ENCODE measurements at places on chromosomes 2 and 18.
A peak's percentile ranks its signal among the peaks of the same experiment; 100 is the strongest.

- no peak for DNase-seq
These were observed 36.5 kb upstream of the CCDC93 start for GRCh38 chr2:118050386-118050785.

DNA sequence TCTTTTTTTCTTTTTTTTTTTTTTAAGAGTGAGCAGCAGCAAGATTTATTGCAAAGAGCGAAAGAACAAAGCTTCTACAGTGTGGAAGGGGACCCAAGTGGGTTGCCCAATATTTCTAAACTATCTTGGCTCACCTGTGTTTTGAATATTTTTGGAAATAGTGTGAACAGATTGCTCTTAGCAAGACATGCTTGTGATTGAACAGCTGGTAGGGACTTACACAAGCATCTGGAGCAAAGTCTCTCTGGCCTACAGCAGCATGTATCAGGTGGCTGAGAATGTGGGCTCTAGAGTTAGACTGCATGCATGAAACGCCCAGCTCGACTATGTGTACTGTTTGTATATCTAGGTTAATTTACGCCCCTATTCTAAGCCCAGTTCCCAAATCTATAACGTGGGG is 40.3 kb upstream of the FBXO11 start:
- DNase-seq, result no peak

GRCh38 chr2:159584796-159585195 is 31.6 kb downstream of the BAZ2B start:
- DNase-seq, result no peak

- no peak for DNase-seq
These were observed 6.2 kb upstream of the MYL12B start for GRCh38 chr18:3255611-3256165.

DNA sequence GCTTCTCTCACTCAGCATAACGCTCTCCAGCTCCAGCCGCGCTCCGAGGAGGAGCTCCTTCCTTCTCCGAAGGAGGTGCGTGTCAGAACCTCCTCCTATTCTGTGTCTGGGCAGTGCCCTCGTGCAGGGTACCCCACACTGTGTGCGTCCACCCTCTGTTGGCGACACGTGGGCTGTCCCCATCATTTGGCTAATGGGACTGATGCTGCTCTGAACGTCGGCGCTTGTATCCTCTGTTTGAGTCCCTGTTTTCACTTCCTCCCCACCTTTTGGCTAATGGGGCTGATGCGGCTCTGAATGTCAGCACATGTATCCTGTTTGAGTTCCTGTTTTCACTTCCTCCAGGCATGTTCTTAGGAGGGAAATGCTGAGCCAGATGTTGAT is 22.2 kb downstream of the KCNG2 start:
- peak; percentile 80 for DNase-seq

GRCh38 chr2:196954001-196954400 is 27.5 kb upstream of the PGAP1 start:
- DNase-seq, result no peak

- no peak for DNase-seq
These were observed 1.1 kb upstream of the SCN9A start for GRCh38 chr2:166376873-166377272.

- no peak for DNase-seq
These were observed 55.2 kb downstream of the RASGRP3 start for GRCh38 chr2:33531549-33532059.

- no peak for DNase-seq
These were observed 42.5 kb downstream of the RASGRP3 start for GRCh38 chr2:33518929-33519328.

DNA sequence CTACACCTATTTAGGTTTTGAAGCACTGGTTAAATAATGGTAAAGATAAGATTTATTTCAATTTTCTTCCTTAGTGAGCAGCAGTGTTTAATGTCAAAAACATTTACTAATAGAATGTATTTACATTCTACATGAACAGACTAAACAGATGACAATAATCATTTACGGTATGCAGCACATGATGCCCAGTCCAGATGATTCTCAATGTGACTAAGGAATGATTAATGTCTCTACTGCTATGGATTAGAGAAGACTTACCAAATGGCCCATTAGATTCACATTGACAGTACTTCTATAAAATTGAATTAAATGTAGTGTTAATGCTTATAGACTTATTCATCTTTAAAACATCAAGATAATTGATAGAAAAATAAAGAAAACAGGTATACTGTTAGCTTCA is 22.1 kb upstream of the SLC5A7 start:
- no peak for DNase-seq

GRCh38 chr2:7683196-7683595 is 766.0 kb downstream of the RNF144A start:
- no peak for DNase-seq

DNA sequence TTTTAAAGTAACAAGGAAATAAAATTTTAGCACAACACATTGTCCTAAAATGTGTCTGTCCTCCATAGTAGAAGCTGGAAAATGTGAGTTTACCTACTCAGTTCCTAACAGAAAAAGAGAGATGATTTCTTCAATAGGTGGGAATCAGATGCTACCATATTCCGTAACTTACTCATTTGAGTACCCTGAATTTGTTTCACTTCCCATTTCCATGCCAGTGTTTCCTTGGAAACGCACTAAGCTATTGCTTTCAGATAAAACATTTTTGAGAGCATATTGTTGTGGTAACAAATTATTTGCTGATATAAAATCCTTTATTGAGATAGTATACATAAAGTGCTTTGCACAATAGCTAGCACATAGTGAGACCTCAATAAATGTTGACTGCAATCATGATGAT is 137.5 kb upstream of the BARD1 start:
- DNase-seq, result no peak

DNA sequence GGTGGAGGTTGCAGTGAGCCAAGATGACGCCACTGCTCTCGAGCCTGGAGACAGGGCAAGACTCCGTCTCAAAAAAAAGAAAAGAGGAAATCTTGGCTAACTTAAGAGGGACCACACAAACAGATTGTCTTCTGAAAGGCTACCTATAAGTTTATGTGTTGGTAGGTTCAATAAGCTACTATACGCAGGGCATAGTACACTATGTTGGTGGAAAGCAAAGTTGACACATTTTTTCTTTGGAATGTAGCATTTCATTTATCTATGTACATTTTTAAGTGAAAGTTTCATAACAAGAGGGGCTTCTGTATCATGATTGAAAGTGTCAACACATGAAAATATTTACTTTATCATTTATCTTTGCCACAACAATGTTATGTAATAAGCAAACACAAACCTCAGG is 752.6 kb upstream of the ACVR2A start:
- DNase-seq, result no peak

DNA sequence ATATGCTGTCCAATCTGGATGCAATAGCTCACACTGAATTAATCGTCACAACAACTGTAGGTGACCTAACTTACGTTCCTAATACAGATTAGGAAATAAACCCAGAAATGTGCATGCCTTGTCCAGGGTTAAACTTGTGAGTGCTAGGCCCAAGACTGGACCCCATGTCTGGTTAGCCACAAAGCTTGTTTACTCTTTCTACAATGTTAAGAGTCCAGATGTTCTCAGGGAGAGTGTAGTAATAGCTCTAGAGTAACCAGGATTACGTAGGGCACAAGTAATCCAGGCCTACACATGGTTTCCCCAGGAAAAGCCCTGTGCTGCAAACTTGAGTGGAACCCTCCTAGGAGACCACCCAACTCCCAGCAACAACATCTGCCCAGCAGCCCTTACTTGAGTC is 26.2 kb downstream of the TRIB2 start:
- DNase-seq, result no peak

DNA sequence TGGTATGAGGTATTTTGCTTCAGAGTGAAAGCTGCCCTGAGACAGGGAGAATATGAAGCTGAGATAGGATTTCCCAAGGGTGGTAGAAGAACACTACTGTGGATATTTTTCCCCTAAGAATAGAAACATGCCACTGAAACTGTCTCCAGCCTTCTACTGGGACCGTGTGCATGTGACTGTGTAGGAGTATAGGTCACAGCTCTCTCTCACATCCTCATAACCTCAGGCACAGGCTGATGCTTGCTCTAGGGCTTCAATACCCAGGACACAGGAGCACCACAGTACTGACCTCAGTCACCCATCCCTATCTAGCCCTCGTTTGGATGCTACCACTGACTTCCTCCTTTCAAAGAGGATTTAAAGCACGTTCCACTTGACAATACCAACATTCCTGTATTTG is 67.2 kb downstream of the REV1 start:
- DNase-seq, result no peak

- DNase-seq, result peak; percentile 44
These were observed 34.0 kb downstream of the LOXHD1 start for GRCh38 chr18:46622999-46623398.

GRCh38 chr2:146541896-146542295 is 1302.9 kb upstream of the ACVR2A start:
- DNase-seq, result no peak

DNA sequence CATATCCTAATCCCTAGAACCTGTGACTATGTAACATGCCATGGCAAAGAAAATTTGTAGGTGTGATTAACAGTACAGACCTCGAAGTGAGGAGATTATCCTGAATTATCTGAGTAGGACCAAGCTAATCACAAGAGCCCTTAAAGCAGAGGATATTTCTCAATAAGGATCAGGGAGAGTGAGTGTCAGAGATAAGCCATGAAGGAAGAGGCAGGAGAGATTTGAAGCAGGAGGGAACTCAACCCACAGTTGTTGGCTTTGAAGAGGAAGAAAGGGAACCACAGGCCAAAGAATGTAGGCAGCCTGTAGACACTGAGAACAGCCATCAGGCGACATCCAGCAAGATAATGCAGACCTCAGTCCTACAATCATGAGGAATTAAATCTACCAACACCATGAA is 229.3 kb downstream of the NBAS start:
- DNase-seq, result no peak

DNA sequence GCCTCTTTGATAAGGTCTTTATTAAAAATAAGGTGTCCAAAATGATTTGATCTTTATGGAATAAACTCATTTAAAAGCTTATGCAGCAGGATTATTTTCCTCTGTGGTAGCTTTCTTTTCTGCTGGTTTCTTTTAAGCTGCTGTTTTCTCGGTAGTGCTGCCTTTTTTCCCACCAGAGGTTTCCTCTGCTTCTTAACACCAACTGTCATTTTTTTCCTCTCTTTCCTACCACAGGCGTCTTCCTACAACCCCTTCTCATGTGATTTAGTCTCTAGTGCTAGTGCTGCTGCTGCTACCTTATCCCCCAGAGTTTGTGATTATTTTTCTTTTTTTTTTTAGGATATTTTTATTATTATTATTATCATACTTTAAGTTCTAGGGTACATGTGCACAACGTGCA is 102.1 kb upstream of the PGAP1 start:
- no peak for DNase-seq

DNA sequence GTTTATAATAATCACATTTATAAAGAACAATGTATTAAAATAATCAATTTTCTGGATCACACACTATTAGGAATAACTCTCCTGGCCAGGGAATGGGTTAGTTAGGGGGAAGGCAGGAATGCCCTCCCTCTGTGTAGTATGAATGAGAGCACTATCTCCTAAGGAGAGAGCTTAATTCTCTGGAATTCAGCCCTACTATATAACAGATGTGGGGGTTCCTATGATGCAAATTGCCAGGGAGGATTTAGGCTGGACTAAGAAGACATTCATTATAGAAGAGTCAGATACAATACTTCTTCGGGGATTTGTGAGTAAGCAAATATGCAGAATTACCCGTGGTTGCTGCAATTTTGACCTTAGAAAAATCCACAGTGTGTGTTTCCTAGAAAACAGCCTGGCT is 250.1 kb upstream of the VRK2 start:
- DNase-seq, result no peak

DNA sequence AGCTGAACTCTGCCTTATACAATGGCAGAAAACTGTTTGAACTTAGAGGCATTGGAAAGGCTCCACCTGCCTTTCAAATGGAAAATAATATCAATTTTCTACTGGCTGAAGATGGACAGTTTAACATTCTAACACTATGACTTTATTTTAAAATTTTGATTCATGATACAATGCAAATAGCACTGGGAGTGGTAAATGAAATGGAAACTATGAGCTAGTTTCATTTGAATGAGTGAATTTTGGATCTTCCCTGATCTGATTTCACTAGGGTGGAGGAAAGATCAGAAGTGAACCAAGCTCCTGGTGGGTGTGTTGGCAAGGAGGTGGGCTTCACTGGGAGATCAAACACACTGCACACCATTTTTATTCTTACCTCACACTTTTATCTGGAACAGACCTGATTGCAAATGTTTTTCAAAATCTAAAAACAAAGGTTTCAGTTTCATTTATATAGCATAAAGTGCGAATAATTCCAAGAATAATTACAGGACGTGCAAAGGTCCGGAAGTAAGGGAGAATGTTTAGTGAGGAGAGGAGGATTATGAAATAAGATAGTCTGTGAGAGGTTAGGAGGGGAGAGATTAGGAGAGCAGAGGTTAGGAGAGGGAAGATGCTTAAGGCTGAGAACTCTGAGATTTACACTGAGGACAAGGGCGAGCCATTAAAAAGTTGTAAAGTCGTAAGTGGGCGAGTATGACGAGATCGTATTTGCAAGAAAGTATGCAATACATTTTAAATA is 18.6 kb upstream of the MBP start:
- no peak for DNase-seq

DNA sequence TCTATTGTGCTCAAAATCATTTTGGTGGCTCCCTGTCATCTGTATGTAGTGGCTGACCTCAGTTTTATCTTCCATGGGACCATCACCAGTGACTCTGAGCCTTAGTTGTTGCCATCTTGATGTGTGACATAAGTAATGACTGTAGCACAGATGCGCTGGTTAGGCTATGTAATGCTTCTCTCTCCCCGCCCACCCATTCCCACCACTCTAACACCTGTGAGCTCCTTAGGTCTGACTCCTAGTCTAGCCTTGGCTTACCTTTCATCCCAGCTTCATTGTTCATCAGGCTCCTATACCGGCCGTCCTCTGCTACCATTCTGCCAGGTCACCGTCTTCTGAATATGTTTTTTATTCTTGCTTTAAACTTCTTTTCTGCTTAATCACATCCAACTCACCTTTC is 17.2 kb downstream of the MYO1B start:
- DNase-seq, result no peak
